Activated CD4-positive, alpha-beta T cell treated with anti-CD3 and anti-CD28 coated beads, Interleukin-2, amount 10 ng/mL, durations not matched to agents 24 days and 14 days (primary cell): ENCODE measurements at places on chromosomes 1 and 21. TPM values are rescaled to one million over a fixed set of nuclear protein-coding genes. Genes with fewer than 3 reads are reported as not detected.

DNA sequence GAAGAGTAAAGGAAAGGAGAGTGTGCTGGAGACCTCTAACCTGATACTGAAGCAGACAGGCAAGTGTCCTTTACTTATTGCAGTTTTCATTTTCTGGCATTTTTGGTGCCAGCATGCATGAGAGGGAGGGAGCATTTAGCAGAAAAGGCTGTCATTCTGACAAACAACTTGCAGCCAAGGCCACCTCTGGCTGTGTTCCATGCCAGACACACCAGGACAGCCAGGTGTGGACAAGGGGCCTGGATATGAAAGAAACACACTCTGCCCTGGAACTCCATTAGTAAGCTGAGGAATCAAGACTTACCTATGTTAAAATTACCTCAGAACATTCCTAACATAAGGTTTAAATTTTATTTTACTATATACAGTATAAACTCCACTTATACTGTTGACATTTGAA is 365.4 kb upstream of the CAMK1G start:
- DNase-seq: no peak

DNA sequence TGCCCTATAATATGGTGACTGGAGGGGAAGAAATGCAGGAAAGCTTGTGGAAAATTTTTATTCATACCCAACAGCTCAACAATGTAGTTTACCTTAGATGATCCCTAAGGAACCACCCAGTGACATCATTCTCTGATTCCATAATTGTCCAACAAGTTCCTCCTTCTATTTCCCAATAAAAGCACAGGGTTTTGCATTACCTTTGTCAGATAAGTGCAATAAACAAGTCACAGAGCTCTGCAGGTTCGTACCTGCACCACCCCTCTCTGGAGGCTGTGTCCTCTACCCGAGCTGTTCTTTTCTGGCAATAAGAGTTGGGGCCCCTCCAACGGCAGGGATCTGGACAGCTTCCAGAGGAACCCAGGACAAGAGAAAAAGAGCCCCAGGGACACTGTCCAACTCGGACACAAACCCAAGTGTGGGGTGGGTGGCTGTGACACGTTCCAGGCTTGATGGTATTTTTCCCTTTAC is 38.8 kb downstream of the RCAN1 start:
- DNase-seq: no peak

The OR4F29 gene
- not detected in 2 replicates for total RNA-seq

The OR2L3 gene
- not detected in 2 replicates for total RNA-seq

DNA sequence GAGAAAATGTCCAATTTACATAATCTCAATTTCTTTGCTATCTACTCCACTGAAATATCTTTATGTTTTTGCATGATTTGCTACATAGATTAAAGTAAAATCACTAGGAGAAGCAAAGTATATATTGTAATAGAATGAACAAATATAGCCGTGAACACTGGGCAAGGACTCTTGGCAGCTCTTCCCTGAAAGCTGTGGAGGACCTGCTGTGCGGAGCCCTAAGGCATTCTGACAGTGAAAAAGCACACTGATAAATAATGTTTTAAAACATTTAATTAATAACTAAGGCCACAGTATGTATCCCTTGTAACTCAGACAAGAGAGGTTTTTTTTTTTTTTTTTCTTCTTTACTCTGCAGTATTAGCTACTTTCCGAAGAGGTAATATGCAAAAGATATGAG is 256.1 kb upstream of the DPYD start:
- DNase-seq: no peak

DNA sequence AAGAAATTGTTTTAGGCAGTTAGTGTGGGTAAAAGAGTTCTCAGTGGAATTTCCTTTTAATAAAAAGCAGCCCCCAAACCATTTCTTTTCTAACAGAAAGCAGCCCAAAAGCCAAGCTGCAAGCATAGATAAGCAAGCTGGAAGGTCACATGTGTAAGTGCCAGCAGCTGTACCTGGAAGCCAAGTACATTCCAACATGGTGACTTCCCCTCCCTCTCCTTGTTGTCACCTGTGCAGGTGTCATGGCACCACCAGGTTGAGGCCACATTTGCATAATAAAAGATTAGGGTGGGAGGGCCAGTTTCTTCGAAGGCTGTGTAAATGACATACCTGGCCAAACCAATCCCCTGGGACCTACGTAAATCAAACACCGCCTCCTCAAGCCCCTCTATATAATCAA is 240.3 kb upstream of the RAB4A start:
- no peak for DNase-seq

DNA sequence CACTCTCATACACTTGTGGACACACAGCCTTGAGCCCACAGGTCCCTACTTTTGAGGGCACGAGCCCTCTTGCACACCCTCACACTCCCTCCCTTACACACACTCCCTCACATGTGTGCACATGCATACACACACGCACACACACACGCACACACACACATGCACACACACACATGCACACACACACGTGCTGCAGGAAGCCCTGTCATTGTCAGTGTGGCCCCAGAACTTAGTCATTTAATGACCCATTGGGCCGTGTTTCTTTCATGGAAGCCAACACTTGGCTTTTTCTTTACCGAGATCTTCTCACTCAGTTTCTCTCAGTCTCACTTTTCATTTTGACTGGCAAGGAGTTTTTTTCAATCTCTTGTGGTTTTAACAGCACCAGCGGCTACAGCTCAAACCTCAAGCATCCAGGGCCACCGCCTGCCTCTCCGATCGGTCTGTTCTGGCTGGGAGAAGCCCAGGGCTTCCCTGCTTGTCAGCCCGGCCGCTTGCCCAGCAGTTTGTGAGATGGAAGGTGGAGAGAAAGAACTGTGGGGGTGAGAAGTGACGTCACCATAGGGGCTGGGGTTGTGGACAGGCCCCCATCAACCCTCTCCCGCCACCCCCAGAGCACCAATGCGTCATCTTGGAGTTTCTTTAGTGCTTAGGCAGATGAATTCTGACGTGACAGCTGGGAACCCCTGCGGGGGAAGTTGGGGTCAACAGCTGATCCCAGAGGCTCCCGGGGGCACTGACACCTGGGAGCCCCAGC is 15.8 kb upstream of the TNFRSF8 start:
- DNase-seq: peak; percentile 92

The DAB1 gene
- not detected in 2 replicates for total RNA-seq

The NDUFS2 gene
- 88.4 and 89.6 TPM in 2 replicates for total RNA-seq

The FALEC gene
- not detected in 2 replicates for total RNA-seq

DNA sequence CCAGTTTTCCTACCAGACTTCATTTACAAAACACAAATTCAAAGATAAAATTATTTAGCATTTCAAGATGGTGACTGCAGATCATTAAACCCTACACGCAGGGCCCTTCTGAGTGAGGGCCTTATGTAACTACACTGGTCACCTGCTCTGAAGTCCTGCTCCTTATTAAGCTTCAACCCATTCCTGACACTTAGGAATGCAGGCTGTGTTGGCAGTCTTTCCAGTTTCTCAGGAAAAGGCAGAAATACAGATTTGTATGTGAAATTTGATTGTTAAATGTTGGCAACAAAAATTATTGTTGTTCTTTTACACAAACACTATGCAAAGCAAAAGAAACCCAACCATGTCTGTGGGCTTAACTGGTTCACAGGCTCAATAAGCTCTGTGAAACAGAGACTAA is 25.8 kb upstream of the BCAS2 start:
- DNase-seq: no peak

The PTPN22 gene
- total RNA-seq: 60.4 and 64.1 TPM in 2 replicates

DNA sequence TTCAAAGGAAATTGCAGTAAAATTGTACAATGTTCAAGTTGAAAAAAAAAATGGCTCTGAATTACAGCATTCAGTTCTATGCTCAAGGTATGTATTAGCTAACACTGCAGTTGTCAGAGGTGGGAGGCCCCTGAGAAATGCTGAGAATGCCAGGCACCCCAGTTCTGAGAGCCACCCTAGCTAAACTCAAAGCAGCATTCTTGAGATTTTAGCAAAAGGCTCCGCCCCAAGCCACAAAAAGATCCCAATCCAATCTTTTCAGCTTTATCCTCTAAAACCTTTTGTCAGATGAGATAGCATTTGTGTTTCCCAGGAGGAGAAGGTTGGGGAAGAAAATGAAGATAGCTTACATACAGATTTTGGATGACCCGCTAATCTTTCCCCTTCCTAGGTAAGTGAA is 68.8 kb downstream of the SMYD2 start:
- DNase-seq: no peak

- DNase-seq: no peak
Measured at GRCh38 chr1:236117710-236118109, 24.6 kb upstream of the GPR137B start.

- no peak for DNase-seq
Measured at GRCh38 chr1:107147843-107148242, 7.0 kb downstream of the NTNG1 start.

DNA sequence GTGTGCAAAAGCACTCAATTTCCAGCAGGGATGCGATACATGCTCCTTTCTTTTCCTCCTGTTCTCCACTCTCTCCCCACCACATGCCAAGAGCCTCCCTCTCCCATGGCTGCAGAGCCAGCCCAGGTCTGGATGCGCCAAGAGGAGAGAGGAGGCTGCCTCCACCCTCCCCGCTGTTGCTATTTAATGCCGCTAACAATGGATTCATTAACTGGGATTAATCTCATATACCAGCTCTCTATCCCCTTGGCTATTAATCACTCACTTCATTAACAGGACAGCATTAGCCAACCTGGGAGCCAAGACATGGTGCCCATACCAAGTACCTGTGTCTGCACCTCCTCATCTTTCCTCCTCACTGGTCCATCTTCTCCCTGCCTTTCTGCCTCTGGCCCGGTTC is 49.1 kb upstream of the SCMH1 start:
- DNase-seq: no peak

DNA sequence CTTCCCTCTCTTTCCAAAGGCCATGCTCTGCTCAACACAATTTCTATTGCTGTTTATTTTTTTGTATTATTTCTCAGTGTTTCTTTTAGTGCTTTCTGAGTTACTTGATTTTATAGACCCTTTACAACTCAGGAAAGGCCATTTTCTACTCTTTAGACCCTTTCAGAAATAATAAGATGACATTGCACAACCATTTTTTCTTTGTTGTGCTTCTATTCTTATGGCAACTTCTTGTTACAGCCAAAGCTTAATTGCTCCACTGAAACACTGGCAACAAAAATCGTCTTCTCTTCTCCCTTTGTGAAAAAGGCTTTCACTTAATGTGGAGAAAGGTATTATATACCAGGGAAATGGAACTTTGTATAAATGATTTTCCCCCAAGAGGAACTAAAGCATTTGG is 39.0 kb upstream of the SAMSN1 start:
- DNase-seq: peak; percentile 16

The CLDN8 gene
- total RNA-seq: not detected in 2 replicates

- DNase-seq: peak; percentile 66
Measured at GRCh38 chr1:11967028-11967547, 13.2 kb upstream of the MFN2 start.

- no peak for DNase-seq
Measured at GRCh38 chr1:118102445-118102844, 82.6 kb downstream of the SPAG17 start.

DNA sequence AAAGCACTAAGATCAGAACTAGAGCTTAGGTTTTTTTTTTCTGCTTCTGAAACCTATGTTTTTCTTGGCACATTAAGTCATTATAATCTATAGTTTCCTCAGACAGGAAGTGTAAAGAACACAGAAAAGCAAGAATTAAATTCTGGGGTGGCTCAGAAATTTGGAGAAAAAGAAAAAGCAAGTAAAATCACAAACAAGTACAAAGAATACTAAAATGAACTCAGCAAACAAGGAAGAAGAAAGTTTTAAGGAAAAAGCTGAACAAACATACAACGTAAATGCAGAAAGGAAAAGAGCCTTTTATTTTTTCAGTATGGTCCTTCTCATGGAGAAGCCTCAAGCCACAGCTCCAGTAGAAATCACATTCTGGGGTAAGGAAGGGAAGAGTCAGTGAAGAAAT is 8.6 kb upstream of the CNN3 start:
- DNase-seq: no peak

GRCh38 chr1:59433440-59433813 is 136.5 kb downstream of the FGGY start:
- DNase-seq: peak; percentile 48

GRCh38 chr1:22636353-22636752 is at the start of gene C1QA:
TSS of gene C1QA (plus strand) at chr1:22636628. CDS start at chr1:22637617, 989 bp downstream.
- DNase-seq: no peak
